ENCODE measurements at places on chromosomes 4 and X.

- DNase-seq: no peak
These were observed 31.9 kb downstream of the NPFFR2 start for GRCh38 chr4:72063726-72064125.

- no peak for DNase-seq
These were observed 10.8 kb upstream of the KLKB1 start for GRCh38 chr4:186216465-186217024.

GRCh38 chr4:136329042-136329662 is 1203.1 kb downstream of the PCDH18 start:
- DNase-seq: no peak

DNA sequence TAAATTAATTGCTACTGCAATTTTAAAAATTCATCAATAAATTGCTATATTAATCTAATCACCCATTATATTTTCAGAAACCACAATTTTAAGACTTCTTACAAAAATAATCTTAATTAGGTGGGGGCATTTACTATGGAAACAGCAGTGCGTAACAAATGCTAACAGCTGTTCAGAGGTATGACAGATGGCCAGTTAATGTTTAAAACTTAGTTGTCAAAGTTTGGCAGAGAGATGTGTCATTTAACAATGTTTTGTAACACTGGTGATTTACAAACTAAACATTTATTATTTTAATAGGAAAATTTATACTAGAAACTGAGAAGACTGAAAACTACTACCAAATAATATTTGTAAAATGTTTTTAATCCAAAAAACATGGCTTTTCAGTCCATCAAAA is 85.2 kb upstream of the GPR34 start:
- no peak for DNase-seq

DNA sequence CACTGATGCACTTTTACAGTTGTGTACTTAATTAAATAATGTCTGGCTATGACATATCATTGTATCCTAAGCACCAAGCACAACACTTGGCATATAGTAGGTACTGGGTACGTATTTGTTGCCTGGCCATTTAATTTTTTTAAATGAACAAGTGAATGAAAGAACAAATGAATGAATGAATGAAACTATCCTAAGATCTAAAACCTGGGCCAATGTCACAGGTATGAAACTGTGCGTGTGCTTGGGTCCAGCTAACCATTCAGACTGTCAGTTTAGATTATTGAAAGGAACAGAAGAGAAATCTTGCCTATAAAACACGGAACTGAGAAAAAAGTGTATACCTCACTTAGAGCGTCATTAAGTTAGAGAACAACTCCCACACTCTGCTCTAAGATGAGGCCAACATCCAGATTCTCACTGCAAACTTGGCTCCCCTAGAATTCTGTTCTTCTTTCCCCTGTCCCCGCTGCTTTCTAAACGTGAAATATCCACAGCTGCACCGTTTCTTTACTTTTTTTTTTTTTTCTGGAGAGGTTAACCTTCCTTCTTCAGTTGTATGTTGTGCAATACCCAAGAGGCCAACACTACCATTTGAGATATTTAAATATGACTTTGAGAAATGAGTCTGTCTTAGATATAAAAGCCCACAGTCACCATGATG is 17.3 kb upstream of the SEL1L3 start:
- DNase-seq: no peak

DNA sequence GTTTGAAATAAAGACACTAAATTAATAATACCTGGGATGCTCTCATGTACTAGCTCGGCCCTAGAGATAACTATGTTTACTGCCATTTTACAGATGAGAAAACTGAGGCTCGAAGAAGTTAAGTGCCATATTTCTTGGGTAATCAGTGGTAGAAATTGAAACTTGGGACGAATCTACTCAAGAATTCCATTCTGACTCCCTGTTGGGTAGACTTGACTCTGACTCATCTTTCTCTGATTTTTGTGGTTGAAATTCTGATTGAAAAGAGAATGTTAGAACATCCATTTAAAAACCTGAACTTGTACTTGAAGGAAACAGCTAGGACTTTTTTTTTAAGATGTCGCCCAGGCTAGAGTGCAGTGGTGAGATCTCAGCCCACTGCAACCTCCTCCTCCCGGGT is 50.1 kb upstream of the NSUN7 start:
- DNase-seq: peak; percentile 35

DNA sequence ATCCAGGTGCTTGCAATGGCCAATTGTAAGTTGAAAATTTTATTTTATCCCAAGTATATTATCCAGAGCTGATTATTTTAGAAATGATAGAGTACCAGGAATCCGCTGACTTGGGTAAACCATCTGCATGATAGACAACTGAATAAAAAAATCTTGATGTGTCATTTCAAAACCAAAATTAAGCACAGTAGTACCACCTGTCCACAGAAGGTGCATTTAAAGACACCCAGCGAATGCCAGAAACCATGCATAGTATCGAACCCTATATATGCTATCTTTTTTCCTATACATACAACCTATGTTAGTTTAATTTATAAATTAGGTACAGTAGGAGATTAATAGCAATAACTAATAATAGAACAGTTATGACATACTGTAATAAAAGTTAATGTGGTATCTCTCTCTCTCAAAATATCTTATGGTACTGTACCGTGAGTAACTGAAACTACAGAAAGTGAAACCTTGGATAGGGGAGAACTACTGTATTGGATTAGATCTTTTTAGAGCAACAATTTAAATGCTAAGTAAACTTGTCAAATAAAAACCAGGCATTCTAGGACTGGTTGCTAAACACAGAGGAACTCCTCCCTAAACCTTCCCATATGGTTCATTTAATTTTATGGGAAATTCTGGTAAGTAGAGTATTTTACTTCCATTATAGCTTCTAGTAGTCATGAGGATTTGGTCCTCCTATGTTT is 6.2 kb downstream of the NEIL3 start:
- no peak for DNase-seq

- DNase-seq: peak; percentile 57
These were observed 95.8 kb downstream of the ATXN3L start for GRCh38 chrX:13223868-13224567.

DNA sequence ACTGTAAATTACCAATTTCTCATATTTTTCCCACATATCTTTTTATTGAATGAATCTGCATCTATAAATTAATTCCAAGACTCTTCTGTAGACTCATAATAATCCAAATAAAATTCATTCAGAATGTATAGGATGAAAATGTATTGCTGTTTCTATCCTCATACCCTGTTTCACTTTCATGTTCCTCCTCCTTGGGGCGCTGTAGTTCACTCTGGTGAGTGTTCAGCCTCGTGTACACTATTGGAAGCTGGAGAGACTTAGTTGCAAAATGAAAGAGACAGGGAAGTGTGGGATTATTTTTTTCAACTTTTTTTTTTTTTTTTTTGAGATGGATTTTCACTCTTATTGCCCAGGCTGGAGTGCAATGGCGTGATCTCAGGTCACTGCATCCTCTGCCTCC is 296.1 kb downstream of the TLL1 start:
- DNase-seq: no peak

DNA sequence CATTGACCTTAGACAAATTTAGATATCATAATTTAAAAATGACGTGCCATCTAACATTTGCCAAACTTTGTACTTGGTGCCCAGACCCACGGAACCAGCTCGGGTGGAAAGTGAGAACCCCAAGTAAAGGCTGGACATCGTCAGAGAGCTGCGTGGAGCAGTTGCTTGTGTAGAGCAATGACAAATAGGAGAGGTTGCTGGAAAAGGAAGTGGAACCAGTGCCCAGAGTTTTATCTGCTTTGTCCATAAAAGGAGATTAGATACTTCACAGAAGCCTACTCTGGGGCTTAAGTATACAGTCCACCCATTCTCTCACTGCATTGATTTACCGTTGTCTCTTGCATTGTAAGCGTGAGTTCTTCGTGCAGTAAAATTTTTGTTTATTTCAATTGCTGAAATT is 5.4 kb upstream of the TBC1D1 start:
- no peak for DNase-seq

DNA sequence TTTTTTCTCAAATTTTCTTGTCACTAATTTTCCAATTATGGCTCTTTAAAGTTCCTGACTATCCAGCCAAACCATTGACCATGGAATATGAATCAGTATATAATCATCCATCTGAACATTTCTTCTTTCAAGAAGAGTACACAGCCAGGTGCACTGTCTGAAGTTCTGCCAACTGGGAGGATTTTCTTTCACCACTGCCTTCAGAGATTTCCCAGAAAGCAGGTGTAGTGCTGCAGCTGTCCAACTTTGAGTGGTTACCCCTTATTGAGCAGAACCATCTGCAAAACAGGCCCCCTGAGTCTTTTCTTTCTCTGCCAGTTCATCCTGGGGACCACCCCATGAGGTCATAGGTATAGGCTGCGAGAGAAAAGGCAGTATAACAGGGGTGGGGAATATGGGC is 1213.2 kb downstream of the RAPGEF2 start:
- no peak for DNase-seq

- no peak for DNase-seq
These were observed 123.7 kb downstream of the ANAPC4 start for GRCh38 chr4:25500626-25501316.

All from AG09309 (cell line).